ENCODE measurements at places on chromosomes 6 and 20.

DNA sequence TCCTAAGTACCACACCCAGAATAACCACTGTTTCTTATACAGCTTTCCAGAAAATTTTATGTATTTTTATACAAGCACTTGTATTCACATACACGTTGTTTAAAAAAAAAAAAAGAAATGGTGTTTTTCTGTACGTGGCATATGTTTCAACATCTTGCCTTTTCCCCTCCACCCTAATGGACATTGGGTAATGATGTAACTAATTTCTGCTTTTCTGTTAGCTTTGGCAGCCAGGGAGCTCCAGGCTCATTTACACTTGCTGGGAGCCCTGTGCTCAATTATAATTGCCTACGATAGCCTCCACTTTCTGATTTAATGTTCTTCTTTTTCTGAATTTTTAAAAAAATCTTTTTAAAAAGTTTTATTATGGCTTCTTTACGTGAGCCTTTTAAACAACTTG, 352.4 kb downstream of the UTRN start:
- DNase-seq, result no peak

GRCh38 chr6:160070427-160070826, 51.2 kb upstream of the SLC22A1 start:
- no peak for DNase-seq

DNA sequence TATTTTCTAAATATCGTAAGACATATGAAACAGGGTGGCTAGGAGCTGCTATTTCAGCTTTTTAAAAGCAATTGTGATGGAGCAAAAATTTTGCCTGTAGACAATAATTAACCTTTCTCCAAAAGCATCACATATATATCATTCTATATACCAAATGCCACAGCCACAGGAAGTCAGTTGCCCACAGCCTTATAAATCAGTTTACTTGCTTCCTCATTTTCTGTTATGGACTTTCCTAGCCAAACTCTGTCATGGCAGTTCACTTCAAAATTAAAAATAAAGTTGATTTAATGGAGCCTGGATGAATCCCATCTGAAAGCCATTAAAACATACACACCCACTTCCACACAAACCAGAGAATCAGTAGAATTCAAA, 93.4 kb upstream of the NHSL1 start:
- no peak for DNase-seq

GRCh38 chr6:136226674-136227377, 23.3 kb downstream of the MTFR2 start:
- no peak for DNase-seq

DNA sequence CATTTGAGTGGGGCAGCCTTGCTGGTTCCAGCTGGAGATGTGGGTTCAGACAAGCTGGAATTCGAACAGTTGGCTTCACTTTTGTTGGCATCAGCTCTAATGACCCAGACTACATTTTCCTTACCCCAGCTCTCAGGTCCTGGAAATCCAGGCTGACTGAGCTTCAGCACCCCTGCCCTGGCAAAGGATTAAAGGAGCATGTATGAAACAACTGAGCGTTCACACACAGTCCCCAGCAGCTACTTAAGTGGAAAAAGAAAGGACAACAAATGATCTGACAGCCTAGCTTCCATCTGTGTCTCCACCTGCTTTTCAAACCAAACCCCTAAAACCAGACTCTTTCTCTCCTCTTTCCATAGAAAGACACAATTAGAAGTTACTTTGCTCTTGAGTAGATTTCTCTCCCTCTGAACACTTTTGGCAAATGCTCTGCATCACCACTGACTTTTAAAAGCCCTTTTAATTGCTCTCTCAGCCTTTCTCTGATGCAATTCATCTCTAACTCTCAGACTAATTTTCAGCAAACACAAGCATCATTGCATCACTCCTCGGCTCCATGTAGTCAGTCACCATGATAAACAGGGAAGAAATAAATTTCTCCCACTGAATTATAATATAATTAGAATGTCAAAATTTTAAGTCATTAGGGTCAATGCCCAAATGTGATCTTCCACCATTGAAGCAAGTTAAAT, 28.1 kb downstream of the ROS1 start:
- no peak for DNase-seq

GRCh38 chr6:168666170-168666569, 225.2 kb downstream of the SMOC2 start:
- no peak for DNase-seq

- DNase-seq, result no peak
These were observed 76.5 kb upstream of the ADGRF1 start for GRCh38 chr6:47118611-47119010.
